DMS 273 treated with DMSO at 0.1 percent for 48 hours (cell line): ENCODE measurements at places on chromosomes 13 and 19.

DNA sequence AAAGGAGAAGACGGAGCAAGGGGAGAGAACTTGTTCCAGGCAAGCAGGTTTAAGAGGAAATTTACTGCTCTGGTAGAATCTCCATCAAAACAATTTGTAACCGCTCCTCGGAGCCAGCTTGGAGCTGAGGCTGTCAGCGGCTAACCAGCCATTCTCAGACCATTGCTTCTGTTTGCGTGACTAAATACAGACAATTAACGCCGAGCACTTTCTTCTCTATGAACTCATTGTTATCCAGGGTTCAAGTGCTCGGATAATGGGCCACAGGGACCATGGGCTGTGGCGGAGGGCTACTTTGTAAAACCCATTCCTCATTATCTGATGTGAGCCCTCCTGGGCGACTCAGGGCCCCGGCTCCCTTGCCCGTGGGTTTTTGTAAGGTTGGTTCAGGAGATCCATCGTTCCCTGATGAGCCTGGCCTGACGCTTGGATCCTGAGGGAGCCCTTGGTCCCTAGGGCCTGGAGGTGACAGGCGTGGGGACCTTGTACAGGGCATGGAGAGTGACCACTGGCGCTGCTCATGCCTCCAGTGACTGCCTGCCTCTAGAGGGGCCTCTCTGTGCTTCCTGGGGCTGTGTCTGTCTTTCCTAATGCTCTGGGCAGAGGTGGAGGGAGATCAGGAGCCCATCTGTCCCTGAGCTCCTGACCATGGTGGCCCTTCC is 61.5 kb upstream of the ZNF536 start:
- DNase-seq: no peak

DNA sequence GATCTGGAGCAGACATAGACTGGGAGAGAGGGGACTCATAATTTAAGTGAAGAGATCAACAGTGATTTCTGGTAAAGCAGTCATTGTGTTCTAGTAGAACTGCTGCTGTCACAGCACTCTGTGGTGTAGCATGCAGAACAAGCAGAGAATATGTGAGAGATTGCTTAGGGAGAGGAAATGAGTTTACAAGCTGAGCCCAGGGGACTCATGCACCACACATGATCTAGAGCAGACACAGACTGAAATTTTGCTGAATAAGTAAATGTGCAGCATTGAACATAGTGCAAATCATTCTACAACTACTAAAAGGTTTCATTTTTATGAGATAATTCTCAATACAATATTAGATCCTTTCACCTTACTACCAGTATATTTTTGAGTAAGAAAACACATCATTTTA is 125.7 kb downstream of the MYO16 start:
- DNase-seq: no peak

- no peak for DNase-seq
These were observed 15.6 kb upstream of the SMARCA4 start for GRCh38 chr19:10945264-10945663.

- DNase-seq: no peak
These were observed 125.2 kb downstream of the LMO7 start for GRCh38 chr13:75761369-75761768.
